Globus pallidus (tissue), 1 donor: ENCODE measurements at places on chromosomes 13 and 19.

DNA sequence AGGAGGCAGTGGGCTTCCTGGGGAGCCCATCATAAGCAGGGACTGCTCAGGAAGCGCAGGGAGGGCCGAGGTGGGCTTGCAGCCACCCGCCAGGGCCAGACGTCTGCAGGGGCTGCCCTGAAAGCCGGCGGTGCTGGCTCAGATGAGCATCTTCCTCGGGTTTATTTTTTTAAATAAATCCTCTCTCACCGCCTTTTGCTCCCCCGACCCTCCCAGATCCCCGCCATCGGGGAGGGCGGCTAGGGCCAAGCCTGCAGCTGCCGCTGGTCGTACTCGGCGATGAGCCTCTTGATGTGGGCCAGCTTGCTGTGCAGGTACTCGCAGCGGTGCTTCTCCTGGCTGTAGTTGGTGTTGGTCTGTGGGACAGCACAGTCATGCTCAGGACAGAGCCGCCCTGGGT is 6.6 kb upstream of the ISYNA1 start:
- DNase-seq, result no peak

DNA sequence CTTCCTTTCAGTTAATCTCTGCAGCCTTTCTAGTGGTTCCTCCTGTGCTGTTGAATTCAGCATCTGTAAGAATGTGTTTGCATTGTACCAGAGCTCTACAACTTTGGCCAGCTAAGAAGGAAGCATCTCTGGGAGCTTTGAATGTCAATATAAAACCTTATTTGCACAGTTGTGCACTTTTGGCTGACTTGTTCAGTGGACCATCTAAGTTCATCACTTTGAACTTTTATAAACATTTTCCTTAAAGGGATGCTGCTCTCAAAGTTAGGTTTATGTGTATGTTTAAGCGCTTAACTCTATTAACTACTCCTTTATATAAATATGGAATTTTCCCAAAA is 15.6 kb downstream of the POLR1D start:
- DNase-seq, result no peak

- DNase-seq, result peak; percentile 51
Measured at GRCh38 chr13:111281751-111282311, 38.6 kb upstream of the TEX29 start.

DNA sequence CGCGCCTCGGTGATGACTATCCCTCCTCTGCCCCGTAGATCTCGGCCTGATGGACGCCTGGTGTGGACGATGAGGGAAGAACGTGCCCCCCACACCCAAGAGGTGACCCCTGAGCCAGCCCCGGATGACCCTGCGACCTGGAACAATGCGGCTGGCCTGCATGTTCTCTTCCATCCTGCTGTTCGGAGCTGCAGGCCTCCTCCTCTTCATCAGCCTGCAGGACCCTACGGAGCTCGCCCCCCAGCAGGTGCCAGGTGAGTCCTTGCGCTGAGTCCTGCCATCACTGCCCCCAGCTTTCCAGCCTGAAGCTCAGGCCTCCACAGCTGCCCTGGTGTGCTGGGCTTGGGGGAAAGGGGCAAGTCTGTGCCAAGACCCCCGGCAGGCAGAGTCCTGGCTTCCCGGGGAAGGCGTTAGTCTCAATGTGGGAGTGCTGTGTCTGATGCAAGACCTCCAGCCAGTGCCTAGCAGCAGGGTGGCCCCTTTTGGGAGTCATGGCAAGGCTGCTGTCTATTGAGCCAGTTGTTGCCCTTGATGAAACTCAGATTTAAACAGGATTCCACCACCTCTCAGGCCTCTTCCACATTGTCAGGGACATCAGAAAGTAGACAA is 67.5 kb downstream of the CHST8 start:
- no peak for DNase-seq

GRCh38 chr19:48914181-48914580 is 14.1 kb downstream of the NUCB1 start:
- no peak for DNase-seq

DNA sequence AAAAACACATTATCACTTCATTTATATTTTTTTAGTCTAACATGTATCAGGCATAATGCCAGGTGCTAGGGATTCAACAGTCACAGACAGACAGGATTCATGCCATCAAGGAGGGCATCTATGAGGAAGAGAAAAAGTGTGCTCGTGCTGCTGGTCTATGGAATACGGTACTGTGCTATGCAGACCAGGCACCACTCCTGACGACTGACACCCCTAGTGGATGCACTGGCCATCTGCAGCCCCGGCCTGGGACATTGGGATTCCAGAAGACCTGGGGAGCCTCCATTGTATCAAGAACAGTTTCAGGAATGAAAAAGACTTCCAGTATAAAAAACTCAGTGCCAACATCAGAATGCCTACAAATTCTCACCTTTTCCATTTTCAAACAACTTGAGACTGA is 94.0 kb downstream of the KLF12 start:
- no peak for DNase-seq
